Left colon (tissue), 2 donors: ENCODE measurements at places on chromosomes 2 and 18.

- no peak for DNase-seq
Measured at GRCh38 chr2:42789751-42790150, 2.6 kb downstream of the HAAO start.

- no peak for DNase-seq
Measured at GRCh38 chr2:33484042-33484621, 7.7 kb downstream of the RASGRP3 start.

GRCh38 chr2:239548451-239548871, 147.6 kb upstream of the HDAC4 start:
- no peak for DNase-seq

DNA sequence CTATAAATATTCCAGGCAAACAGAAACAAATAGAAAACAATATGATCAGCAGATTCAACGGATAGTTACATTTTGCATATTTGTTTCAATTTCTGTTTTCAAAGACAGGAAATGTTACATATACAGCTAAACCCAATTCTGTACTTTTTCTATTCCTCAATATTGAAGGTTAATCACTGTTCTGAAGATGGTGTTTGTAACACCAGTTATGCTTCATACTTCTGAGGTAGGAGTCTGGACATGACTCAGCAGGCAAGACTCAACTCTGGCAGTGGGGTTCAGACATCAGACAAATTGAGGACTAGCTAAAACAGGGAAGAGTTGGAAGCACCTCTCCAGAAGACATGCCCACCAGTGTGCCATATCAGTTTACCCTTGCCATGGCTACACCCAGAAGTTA, 16.6 kb downstream of the SERPINB13 start:
- DNase-seq = no peak

DNA sequence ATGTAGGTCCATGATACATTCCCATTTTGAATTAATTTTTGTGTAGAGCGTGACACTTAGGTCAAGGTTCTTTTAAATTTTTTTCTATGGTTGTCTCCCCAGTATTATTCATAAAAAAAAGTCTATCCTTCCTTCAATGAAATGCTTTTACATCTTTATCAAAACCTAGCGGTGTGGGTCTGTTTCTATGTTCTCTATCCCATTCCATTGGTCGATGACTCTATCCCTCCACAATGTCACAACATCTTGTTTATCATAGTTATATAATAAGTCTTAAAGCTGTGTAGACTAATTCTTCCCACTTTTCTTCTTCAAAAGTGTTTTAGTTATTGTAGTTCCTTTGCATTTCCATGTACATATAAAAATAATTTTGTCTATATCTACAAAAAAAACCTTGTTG, 47.2 kb upstream of the GPR17 start:
- no peak for DNase-seq

- no peak for DNase-seq
Measured at GRCh38 chr2:237044281-237044680, 41.4 kb upstream of the COPS8 start.

- DNase-seq = no peak
Measured at GRCh38 chr2:217223222-217223930, 363.5 kb upstream of the TNP1 start.

DNA sequence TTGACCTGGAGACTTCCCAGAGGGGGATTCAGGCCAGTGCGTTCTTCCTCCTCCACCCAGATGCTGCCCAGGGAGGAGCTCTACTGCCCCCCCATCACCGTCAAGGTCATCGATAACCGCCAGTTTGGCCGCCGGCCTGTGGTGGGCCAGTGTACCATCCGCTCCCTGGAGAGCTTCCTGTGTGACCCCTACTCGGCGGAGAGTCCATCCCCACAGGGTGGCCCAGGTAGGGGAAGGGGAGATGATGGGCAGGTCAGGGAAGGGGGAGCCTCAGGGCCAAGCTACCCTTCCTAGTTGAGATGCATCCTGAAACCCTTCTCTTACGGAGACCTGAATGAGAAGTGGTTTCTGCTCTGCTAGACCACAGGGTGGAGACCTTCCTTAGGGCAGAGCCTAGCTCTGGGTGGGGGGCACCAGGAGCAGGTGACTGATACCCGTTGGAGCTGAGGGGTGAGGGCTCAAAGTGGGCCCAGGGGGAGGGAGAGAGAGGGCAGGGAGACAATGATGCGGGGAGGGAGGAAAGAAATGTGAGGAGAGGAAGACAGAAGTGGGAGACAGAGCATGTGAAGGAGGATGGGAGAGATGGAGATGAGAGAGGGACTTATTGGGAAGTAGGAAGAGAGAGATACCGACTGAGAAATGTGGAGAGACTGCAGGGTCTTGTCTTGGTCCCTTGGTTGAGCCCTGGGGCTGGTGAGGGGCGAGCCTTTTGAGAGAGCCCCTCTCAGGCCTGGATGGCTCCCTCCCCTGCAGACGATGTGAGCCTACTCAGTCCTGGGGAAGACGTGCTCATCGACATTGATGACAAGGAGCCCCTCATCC, 159.4 kb downstream of the DYSF start:
- no peak for DNase-seq

GRCh38 chr2:46177461-46178089, 119.6 kb upstream of the EPAS1 start:
- no peak for DNase-seq

DNA sequence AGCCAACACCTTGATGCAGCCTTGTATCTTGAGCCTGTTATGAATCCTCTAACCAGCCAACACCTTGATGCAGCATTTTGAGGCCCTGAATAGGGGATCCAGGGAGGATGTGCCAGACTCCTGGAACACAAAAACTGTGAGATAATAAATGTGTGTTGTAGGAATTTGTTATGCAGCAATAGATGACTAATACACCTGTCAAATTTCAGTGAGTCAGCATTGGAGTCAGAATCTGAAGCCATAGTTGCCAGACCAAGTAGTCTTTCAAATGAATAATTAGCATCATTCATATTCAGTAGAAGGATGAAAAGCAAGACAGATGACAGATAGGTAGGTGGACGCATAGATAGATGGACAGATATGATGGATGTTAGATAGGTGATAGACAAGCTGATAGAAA, 942.5 kb upstream of the SLC39A10 start:
- DNase-seq = no peak

DNA sequence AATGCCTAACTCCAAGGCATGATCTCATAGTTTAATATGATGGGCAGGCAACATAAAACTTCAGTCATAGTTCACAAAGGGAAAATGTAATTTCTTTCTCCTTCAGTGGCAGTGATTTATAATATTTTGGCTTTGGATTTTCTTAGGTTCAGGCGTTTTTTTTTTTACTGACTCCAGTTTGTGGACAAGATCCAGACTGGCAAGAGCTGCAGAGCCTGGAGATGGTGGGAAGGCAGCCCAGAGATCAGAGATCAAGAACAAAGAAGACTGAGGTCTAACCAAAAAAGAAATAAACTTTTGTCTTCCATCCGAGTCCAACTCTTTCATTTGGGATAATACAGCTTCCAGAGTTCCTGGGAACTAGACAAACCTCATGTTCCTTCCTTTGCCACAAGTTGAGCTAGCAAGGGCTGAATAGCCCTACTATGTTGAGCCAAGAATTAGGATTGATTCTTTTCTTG, 215.3 kb upstream of the SETBP1 start:
- DNase-seq = no peak

GRCh38 chr18:45386041-45386655, 229.1 kb upstream of the SLC14A2 start:
- DNase-seq = peak; percentile 39

- no peak for DNase-seq
Measured at GRCh38 chr2:223109341-223109740, 57.4 kb downstream of the KCNE4 start.

DNA sequence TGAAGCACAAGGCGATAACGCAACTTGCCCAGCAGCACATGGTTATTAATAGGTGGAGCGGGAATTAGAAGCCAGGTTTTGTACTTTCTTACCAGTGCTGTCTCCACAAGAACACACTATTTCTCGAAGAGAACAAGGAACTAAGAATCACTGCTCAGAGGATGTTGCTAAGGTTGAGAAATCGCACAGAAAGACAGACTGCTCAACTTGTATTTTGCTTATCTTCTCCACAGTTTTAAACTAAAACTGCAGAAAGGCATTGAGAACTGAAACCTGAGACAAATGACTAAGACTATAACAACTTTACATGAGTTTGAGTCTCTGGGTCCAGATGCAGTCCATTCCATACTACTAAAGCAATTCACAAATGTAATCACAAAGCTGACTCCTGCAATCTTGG, 6.2 kb downstream of the PRKD3 start:
- no peak for DNase-seq

DNA sequence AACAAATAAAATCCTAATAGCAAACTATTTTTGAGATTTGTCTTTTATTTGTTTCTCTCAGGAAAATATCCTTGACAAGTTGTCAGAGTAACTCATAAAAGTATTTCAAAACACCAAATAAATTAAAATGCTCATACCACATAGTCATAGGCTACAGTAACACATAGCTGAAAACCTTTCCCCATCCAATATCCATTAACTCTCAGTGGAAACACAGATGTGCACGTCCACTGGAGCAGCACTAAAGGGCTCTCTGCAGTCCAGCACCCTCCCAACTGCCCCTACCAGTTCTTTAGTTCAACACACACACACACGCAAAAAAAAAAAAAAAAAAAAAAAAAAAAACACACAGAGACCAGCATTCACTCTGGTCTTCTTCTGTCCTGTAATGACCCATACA, 879 bp upstream of the XDH start:
- no peak for DNase-seq

DNA sequence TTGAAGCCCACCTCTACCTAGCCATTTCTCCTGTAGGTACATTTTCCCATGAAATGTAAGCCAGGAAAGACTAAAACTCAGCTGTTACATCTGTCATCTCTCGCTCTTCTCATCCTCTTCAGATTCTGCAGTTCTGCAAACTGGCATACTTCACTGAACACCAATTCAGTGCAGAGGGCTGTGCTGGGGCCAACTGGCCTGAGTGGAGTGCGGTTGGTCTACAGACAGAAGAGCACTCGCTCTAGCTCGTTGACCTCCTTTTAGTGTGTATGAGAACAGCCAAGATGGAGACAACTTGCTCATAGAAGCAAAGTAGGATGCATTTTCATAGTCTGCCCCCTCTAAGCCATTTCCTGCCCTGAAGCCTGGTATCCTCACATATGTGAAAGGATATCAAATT, 862.6 kb downstream of the BCL11A start:
- no peak for DNase-seq

DNA sequence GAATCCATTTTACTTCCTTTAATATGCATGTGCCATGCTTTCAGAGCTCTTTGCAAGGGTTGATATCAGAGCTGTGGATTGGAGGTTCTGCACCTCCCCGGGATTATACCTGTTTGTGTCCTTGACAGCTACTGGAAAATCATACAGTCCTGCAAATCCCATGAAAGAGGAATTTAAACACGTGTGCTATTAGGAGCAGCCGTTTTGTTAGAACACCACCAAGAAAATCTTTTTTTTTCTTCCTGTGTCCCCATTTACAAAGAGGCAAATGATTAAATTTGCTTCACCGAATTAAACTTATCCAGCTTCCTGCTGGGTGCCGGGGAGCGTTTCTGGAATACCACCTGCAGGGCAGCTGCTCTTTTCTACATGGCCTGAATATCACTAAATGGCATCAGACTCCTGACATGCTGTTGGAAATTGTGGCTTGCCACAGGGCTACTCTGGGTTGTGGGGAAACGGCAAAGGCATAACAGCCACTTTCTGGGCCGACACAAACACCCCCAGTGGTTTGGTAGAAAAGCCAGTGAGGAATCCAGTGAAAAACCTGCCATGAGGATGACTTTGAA, 23.4 kb upstream of the SOX11 start:
- DNase-seq = no peak

DNA sequence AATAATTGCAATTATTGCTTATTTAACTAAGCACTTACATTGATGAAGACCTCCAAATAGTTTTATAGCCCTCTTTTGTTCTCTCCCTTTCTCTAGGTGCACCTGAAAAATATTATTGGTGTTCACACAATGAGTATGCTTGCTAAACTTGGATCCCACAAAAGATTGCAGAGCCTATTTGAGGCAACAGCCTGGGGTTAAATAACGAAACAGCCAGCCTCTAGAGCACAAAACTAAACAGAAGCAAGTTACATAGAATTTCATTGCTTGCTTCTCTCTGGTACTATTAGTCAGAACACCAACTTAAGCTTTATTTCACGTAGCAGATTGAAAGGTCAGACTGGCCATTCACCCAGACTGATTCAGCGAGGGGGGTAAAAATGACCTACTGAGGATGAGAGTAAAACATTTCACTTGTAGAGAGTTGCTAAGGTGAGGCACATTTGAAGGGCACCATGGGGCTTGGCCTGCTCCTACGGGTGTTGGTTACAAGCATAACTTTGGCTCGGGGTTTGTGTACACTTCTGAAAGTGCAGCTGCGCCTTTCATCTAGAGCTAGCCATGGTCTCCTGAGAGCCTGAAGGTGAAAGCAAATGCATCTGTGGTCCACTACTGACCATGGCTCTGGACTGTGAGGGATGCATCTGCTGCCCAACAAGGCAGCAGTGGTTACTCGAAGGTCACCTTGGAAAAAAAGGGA, 225.1 kb upstream of the LRRTM1 start:
- no peak for DNase-seq

DNA sequence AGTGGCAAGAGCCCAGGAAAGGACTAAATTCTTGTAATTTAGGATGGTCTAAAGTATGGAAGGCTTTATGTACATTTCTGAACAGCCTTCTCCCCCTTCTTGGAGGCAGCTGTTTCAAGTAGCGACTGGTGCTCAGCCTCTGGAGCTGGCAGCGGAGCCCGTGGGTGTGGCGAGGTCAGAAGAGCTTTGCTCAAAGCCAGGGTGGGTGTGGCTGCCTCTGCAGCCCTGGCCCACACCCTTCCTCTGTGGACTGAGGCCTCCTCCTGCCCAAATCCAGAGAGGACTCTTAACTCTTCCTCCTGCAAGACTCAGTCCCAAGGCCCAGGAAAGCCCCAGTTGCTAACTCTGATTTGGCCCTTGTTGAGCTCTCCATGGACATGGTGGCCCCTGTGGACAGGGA, 202.1 kb upstream of the REV1 start:
- no peak for DNase-seq

DNA sequence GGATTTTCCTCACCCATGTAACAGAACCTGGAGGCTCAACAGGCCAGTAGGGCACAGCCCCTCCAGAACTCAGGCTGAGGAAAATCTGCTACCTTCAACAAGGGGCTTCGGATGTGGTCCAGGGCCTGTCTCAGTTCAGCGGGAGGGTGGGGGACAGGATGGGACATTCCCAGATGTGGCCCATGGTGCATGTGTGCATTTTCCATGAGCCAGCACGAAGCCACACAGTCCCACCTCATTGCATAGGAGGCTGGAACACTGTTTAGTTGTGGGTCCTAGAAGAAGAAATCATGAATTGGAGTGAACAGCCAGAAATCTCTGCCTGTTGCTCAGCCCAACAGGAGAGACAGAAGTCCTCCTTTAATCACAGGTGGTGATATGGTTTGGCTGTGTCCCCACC, 469.6 kb upstream of the MYT1L start:
- no peak for DNase-seq

GRCh38 chr18:27772081-27772480, 404.8 kb downstream of the CDH2 start:
- no peak for DNase-seq

- no peak for DNase-seq
Measured at GRCh38 chr2:24825883-24826772, 32.9 kb downstream of the CENPO start.
